ENCODE measurements at places on chromosomes 16 and 17.

DNA sequence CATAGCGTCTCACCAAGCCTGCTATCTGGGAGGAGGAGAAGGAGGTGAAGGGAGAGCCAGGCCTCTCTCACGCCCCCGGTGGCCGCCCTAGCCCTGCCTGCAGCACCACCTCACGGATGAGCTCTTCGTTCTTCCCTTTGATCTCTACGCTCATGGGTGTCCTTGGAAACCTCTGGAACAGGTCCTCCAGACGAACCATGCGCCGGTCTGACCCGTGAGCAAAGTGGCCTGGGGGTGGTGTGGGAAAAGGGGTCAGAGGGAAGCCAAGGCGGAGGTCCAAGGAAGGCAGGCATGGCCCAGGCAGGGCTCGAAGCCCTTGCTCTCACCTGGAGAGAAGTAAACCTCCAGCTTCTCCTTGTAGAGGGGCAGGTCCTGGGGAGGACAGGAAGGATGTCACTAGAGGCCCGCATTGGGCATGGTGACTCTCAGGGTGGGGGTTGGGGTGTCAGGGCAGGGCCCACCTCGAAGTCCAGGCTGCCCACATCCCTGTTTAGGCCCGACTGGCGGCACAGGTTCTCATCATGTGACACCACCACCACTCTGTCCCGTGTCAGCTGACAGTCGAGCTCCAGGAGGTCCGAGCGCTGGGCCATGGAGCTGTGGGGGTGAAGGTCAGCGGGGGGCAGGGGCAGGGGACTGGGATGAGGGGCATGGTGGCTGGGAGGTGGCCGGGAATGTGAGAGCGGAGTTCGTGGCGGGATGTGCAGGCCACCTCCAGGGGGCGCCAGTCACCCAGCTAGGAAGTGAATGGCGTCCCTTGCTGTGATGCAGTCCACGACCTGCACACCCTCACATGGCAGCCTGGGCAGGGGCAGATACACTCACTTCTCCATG lies 923 bp downstream of the GDPD3 start:
- peak; percentile 31 for DNase-seq

GRCh38 chr16:80045861-80046260 lies 445.3 kb upstream of the MAF start:
- DNase-seq, result no peak

GRCh38 chr17:48961516-48962233 lies 6.7 kb downstream of the GIP start:
- no peak for DNase-seq

DNA sequence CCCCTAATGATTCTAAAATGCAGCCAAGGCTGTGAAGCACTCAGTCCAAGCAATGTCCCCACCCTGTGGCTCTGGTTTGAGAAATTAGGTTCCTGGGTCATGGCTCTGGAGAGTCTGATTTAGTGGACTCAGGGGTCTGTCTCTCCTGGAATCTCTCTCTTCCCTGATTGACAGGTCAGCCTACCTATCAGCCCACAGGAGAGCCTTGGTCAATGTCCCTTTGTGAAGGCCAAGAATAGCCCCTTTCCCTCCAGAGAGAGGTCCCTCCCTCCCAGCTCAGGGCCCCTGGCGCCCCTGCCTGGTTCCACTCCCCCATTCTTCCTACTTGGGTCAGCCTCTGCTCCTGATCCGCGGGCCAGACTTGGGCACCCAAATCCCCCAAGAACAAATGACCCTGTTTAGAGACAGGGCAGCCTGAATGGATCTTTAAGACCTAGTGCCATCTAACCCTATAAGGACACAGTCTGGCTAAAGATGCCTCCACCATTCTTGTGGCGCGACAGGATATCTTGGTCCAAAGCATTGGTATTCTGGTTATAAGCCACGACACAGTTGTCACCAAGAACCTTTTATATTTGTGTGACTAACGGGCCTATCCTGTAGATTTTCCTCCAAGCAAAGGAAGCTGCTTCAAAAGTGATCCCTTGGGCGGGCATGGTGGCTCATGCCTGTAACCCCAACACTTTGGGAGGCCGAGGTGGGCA lies 38.3 kb upstream of the PRSS54 start:
- DNase-seq, result no peak

GRCh38 chr17:29622337-29623282 lies at the start of gene CORO6:
Gene CORO6 (minus strand): TSS chr17:29622912. CDS start chr17:29621421, 1,491 bp downstream.
- DNase-seq, result peak; percentile 59

GRCh38 chr16:79312502-79312901 lies 288.0 kb downstream of the MAF start:
- no peak for DNase-seq

Measured in stimulated activated CD4-positive, alpha-beta T cell treated with anti-CD3 and anti-CD28 coated beads, Interleukin-2, amount 100 ng/mL, for 4 hours (primary cell).